ENCODE measurements at places on chromosomes 12 and 14.

DNA sequence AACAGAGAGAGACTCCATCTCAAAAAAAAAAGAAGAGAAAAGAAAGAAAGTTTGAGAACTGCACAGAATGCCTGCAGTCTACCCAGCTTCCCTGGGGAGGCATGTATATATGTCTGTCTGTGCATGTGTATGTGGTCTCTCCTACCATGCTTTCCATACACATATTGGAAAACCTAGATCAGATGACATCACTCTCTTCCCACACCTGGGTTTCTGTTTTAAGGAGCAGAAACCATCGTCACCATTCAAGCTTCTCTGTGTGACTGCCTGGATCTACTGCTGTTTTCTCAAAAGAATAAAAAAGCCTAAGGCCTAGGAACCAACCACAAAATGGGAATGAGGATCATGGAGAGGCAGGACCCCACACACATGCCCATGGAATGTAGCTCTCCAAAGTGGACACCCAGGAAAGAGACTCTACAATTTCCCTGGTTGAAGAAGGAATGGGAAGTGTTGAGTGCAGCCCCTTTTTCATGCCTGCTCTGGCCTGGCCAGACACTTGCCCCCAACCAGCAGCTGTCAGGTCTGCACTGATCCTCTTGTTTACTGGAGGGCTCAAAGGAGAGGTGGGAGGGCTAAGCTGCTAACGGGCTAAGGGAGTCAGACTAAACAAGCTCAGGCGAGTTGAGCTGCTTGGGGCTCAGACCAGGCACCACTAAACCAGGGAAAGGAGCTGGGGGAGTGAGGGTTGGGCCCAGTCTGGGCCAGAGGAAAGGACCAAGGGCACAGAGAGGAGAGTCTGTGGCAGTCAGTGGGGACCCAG, 7.7 kb upstream of the PCK2 start:
- no peak for DNase-seq

GRCh38 chr14:30252151-30252550, 306.8 kb upstream of the G2E3 start:
- DNase-seq = no peak

DNA sequence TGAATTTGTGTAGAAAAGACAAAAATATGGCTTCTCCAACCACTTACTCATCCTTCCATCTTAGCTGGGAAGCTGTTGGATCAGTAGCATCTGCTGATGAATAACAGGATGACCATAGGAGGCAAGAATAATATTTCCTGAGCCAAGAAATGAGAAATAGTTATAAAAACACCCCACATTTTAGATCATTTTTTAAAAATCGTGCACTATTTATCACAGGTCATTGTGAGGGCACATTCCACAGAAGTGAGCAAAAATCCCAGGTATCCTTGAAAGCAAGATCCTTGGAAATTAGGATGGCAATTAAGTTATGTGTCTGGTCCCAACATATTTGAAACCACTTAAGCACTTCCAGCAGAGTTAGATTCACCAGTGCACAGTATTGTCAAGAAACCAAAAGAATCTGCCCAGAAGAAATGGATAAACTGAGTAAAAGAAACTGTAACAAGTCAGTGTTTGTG, 8.4 kb downstream of the FAR2 start:
- DNase-seq = no peak

DNA sequence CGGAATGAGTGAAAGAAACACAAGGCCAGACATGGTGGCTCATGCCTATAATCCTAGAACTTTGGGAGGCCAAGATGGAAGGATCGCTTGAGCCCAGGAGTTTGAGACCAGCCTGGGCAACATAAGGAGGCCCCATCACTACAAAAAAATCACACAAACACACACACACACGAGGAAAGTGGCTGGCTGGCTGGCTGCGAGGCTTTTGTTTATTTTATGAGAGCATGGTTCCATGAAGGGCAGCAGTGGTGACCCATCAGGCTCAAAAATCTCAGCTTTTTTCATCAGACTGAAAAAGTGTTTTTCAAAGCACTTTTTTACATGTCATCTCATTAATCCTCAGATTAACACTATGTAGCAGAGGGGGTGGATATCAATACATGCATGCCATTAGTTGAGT, 27.7 kb downstream of the VDR start:
- no peak for DNase-seq

DNA sequence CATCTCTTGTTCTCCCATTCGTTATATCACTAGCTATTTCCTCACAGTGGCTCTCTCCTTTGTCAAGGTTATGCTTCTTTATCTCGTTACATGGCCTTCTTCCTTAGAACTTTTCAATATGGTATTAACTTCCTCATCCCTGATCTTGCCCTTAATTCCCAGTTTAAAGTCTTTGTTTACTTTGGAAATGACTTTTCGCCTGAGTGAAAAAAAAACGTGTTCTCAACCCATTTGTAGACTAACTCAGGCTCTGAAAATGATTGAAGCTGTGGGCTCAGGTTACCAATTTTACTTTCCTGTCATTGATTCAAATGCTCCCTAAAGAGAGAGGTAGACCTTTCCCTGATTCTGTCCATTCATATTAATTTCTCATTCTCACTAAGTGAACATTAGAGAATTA, 135.2 kb downstream of the NUBPL start:
- no peak for DNase-seq

DNA sequence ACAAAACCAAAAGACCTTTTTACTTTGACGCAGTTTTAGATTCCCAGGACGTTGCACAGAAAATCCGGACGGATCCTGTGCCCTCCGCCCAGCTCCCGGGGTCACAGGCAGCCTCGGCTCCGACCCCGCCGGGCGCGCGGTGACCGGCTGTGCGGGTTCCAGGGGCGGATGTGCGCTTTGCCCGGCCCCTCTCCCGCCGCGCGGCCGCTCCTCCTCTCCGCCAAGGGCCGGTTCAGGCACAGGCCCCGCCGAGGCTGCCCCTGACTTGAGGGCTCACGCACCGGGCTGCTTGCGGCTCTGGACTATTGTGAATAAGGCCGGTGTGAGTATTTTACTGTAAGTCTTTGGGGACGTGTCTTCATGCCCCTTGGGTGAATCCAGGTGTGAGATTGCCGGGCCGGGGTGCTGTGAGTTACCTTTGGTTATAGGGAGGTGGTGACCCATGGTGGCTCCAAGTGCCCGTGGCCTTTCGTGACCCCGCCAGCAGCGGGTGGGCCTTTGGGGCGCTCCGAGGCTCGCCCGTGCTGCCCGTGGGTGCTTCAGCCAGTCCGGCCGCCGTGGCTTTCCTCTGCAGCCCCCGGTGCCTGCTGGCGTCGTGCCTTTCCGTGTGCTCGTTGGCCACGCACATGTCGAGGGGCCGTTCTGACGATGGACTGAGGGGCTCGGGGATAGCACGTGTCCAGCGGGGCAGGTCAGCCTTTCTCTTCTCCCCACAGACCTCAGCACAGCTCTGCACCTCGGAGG, 45.9 kb downstream of the NOC4L start:
- DNase-seq = no peak

GRCh38 chr12:6369916-6370575, 5.3 kb downstream of the SCNN1A start:
- DNase-seq = no peak

GRCh38 chr14:56858422-56858821, 48.1 kb upstream of the OTX2 start:
- no peak for DNase-seq

- DNase-seq = no peak
Observed at GRCh38 chr12:47407463-47408129, 298.2 kb downstream of the RPAP3 start.

GRCh38 chr12:30100741-30101140, 317.0 kb upstream of the TMTC1 start:
- no peak for DNase-seq

GRCh38 chr14:32186248-32186647, 15.6 kb upstream of the RNU6-7 start:
- DNase-seq = no peak

GRCh38 chr12:77040231-77040630, 25.1 kb downstream of the E2F7 start:
- DNase-seq = no peak

DNA sequence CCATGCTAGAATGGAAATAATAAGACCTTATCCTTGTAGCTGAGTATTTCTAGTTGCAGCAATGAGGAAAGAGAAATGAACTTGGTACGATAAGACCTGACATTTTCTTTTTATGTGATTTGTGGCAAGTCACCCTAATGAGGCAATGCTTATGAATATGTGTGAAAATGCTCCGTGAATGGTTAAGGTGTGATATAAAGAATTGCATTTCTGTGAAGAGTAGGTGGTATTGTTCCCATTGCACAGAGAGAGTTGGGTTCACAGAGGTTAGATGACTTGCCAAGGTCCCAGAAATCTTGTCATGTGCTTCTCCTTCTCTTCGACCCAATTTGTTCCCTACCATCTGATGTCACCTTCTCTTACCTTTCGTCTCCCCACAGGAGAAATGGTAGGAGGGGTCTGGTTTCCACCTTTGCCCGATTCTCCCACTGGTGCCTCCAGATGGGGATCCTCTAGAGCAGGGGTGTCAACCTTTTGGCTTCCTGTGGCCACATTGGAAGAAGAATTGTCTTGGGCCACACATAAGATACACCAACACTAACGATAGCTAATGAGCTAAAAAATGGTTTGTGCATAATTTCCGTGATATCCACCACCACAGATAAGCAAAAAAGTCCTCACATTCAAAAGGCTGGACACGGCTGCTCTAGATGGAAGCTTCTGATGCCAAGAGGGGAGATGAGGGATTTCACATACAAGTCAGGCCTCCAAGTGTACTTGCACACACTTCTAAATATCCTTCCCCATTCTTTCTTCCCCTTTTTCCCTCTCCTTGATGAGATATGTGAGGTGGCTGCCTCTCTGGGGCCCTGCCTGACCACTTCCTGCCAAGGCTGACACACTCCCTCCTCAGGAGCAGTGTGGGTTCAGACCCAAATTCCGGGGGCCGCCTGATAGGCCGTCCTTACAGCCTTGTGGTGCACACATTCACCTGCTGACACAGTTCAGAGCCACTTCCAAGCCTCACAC, 96.1 kb downstream of the PLXNC1 start:
- DNase-seq = peak; percentile 68

GRCh38 chr12:115806000-115806399, 471.5 kb downstream of the MED13L start:
- DNase-seq = no peak

GRCh38 chr12:127485528-127485927, 781.4 kb upstream of the TMEM132C start:
- DNase-seq = peak; percentile 70

DNA sequence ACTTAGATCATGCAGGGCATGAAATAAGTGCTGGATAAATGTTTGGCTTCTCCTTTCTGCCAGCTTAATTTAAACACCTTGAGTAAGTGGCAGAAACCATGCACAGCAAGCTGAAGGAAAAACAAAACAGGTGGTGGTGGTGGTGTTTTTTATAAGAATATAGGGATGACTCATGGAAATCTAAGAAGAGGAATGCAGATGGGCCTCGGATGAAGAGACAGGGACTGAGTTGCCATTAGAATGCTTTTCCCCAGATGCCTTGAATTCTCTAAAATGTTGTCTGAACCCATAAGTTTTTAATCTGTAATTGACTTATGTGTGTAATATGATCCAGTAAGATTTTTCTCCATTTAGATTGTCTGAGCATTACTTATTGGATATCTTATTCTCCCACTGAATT, 93.1 kb upstream of the ZDHHC17 start:
- DNase-seq = no peak

DNA sequence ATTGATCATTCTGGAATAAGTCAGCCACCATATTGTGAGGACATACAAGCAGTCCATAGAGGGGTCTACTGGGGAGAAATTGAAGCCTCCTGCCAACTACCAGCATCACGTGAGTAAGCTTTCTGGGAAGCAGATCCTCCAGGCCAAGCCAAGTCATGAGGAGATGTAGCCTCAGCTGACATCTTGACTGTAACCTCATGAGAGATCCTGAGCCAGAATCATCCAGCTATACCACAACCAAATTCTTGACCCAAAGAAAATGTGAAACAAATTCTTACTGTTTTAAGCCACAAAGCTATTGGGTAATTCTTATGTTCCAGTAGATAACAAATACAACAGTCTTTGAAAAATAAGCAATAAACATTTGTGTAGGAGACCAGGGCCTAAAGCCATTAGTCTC, 479.4 kb upstream of the DCN start:
- no peak for DNase-seq

DNA sequence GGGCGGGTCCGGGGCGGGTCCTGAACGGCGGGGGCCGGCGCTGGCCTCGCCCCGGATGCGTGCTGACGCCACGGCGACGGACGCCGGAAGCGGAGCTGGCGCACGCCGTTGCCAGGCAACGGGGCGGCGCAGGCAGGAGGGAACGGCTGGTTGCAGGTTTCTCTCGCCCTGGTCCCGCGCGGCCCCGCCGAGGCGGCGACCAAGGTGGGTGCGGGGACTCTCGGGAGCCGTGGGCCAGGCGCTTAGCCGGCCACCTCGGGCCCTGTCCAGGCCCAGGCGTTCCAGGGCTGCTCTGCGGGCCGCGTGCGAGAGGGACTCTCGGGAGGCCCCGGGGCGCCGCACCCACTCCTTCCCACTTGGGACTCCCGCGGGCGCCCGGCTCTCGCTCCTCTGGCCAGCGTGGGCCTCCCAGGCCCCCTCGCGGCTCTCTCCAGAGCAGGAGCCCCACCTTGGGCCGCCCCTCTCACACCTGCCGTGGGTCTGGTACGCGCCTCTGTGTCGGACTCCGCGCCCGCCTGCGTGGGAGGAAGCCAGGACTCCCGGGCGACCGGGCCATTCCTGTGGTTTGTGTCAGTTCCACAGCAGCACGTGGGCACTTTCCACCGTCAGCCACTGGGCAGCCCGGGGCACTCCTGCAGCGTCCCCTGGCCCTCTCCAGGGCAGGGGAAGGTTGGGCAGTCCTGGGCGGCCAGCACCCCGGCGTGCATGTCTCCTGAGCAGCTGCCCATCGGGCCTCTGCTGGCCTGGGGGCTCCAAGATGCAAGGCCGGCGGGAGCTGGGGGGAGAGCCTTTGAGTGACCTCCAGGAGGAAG, at the start of gene CLBA1:
Gene CLBA1, plus strand, starts transcription at position 114 of the 812 bp plus-strand sequence. Its CDS starts 644 bp downstream, at position 758.
- peak; percentile 95 for DNase-seq

- peak; percentile 83 for DNase-seq
Observed at GRCh38 chr12:7970475-7971252, 34.7 kb upstream of the SLC2A3 start.

DNA sequence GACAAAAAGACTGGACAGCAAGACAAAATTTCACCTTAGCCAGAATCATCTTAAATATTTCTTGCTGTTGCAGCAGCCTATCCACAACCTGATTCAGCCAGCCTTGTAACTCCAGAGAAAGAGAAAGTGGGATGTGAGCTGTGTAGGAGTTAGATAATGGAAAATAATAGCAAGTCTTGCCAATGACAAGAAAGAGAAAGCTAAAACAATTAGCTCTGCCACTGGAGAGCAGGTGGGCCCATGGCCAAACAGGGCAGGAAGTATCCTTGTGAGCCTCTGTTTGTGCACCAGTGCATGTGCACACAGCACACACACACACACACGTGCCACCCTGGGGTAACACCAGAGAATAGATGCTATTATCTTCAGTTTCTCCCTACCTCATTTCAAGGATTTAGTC, 106.0 kb upstream of the CCDC196 start:
- DNase-seq = no peak

DNA sequence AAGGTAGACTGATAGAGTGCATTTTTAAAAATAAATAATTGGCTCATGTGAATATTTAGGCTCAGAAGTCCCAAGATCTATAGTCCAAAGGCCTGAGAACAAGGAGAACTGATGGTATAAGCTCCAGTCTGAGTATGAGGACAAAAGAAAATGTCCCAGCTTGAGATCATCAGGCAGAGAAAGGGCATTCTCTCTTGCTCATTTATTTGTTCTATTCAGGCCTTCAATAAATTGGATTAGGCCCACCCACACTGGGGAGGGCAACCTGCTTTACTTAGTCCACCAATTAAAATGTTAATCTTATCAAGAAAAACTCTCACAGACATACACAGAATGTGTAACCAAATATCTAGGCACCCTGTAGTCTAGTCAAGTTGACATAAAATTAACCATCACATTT, 644.4 kb upstream of the MDGA2 start:
- no peak for DNase-seq

- DNase-seq = peak; percentile 49
Observed at GRCh38 chr12:56581418-56582145, 48.5 kb downstream of the BAZ2A start.
